ENCODE measurements at places on chromosomes 12 and 14. TPM values are rescaled to one million over a fixed set of nuclear protein-coding genes. Genes with fewer than 3 reads are reported as not detected.

DNA sequence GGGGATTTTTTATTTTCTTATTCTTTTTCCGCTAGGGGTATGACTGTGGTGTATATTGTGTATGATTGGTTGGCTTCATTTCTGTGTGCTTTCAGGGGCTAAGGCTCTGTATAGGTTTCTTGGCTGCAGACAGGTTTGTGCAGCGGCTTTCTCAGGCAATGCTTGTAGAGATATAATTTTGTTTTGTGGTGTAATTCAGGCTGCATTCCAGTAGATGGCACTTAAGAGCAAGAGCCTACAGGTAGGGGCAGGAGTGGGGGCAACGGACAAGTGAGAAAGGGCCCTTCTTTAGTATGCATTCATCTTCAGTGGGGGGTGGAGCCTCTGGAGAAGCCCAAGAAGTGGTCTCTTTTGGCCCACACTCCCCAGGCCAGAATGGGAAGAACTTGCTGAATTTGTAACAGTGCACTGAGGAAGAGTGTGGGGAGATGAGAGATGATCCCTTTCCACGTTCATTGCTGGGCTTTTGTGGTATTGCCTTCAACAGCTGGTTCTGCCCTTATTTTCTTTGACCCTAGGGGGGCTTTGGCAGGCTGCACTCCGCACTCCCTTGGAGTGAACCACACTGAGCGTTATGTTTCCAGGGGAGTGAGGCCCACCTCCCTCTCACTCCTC, 78.6 kb downstream of the IFNG-AS1 start:
- DNase-seq: no peak

ZNF385A gene
- 1.6 TPM for total RNA-seq

MSI1 gene
- 0.05 TPM for total RNA-seq

RNASE3 gene
- total RNA-seq: 26.7 TPM

GAS2L3 gene
- 4.4 TPM for total RNA-seq

RPAP3 gene
- total RNA-seq: 30.5 TPM
